NCI-H1436 treated with DMSO at 0.1 percent for 48 hours (cell line): ENCODE measurements at places on chromosomes 11 and 22.

DNA sequence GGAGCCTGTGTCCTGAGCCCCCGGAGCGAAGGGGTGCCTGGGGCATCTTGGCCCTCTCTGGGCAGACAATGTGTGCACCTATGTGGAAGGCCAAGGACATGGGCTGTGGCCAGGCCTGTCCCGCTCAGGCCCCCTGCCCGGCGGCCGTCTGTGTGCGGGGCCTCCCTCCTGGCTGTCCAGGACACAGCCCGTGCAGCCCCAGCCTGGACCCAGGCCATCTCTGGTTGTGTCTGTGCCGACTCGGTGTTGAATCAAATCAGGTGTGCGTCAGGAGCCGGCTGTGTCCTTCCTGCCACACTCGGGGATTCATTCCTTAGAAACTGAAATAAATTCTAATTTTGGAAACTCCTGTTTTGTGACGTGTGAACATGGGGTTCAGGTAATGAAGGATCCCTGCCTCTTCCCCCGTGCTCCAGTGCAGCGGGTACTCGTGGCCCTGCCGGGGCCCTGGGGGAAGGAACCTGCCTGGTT is 1.5 kb upstream of the SELENOO start:
- DNase-seq = no peak

GRCh38 chr22:44042249-44043218 is 18.4 kb downstream of the PARVB start:
- no peak for DNase-seq

- DNase-seq = no peak
These were observed 31.7 kb upstream of the PARVB start for GRCh38 chr22:43992331-43992821.

- no peak for DNase-seq
These were observed 580 bp downstream of the ILK start for GRCh38 chr11:6604081-6604626.

GRCh38 chr11:3838504-3838903 is 2.3 kb downstream of the RHOG start:
- no peak for DNase-seq

- no peak for DNase-seq
These were observed 103.7 kb downstream of the DSCAML1 start for GRCh38 chr11:117693344-117693743.

- DNase-seq = no peak
These were observed 73.4 kb upstream of the TEAD1 start for GRCh38 chr11:12600829-12601228.

DNA sequence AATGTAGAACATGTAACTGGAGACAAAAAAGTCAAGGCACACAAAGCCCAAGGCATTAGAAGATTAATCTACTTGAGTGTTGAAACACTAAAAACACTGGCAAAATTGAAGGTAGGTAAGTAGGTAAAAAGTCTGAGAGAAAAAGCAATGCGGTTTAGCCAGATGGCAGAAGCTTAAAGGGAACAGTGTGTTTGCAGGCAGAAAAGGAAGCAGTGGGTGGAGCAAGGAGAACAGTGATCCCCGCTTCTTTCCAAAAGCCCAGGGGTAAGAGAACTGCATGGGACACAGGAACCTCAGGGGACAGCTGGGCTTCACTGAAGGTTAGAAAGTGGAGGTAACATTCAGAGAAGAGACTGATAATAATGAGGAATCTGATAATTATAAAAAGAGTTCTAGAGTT is 16.0 kb downstream of the MRE11 start:
- DNase-seq = no peak

- no peak for DNase-seq
These were observed 33.1 kb downstream of the ARAP1 start for GRCh38 chr11:72719144-72719543.

DNA sequence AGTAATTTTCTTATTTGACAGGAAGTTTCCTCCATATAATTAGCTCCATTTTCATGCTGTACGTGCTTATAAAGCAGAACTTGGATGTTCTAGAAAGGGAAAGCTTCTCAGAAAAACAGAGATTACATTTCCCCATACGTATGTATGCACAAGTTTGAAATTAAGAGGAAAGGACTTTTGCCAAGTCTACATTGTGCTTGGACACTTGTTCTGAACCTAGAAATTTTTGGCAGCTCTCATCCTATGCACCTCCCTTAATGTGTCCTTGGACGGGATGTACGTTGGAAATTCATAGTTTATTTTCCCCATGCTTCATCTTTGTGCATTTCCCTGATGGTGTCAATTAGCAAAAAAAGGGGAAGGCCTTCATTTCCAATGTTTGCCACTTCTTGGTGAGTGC is 322.7 kb downstream of the BLID start:
- DNase-seq = no peak

- DNase-seq = no peak
These were observed at the start of gene MAP6 for GRCh38 chr11:75668451-75669297. Gene MAP6, minus strand, starts transcription at chr11:75669038. Its CDS starts 669 bp downstream, at chr11:75668369.

DNA sequence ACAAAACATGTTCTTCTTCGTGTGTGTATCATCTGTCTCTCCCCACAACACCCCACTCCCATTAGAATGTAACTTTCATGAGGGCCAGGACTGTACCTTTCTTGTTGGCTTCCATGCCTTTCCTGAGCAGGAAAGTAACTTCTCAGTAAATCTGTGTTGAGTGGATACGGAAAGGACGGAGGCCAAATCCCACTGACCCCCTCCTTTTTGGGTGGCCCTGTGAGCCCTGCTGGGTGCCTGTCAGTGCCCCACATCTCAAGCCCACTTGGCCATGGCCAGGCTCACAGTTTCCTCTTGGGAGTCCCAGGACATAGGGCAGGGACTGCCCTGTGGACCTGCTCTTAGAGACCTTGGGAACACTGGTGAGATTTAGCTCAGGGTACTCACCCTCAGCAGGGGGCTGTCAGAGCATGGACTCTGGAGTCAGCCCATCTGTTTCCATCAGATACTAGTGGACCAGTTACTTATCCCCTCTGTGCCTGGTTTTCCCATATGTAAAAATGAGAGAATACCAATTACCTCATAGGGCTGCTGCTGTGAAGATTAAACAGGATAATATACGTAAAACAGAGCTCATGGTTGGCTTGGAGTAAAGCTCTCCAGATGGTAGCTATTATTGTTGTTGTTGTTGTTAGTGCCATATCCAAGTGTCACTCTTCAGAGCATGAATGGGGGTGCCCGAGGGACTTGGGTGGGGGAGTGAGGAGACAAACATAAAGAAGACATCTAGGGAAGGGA is 1.0 kb upstream of the C11orf96 start:
- DNase-seq = no peak
